ENCODE measurements at places on chromosomes 13 and 19. TPM values are rescaled to one million over a fixed set of nuclear protein-coding genes. Genes with fewer than 3 reads are reported as not detected.

The KIR2DL1 gene
- not detected for total RNA-seq

The SIGLEC10 gene
- not detected for total RNA-seq

The LRRC25 gene
- not detected for total RNA-seq

The GFY gene
- not detected for total RNA-seq

The DENND1C gene
- total RNA-seq, result not detected

The ZNF880 gene
- total RNA-seq, result 15.2 TPM

The CACNG6 gene
- total RNA-seq, result not detected

- no peak for DNase-seq
These were observed 10.5 kb downstream of the CEBPA start for GRCh38 chr19:33291623-33292534.

DNA sequence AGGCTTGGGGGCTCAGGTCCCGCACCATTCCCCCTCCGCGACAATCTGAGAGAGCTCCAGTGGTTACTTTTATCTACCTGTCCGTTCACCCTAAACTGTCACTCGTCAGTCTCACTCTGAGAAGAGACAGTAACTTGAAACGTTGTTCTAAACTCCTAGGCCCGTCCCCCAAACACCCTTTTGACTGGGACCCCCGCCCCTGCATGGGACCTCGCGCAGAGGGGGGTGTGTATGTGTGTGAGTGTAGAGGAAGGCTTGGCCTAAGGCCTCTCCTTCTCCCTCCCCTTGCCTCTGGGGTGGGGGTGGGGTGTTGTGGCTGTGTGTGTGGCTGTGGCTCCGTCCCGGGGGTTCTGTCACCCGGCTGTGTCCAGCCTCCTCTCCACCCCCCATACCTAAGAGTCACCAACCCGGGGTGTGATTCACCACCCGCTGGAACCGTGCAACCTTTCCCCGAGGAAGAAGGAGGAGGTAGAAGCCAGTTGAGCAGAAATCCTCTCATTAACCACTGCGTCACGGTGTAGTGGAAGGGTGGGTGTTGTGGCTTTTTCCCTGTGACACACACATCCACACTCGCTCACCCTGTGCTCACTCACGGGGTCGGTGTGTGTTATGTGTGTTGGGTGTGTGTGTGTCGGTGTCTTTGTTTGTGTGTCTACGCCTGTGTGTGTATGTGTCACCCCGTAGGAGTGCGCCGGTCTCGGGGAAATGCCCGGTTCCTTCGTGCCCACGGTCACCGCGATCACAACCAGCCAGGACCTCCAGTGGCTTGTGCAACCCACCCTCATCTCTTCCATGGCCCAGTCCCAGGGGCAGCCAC is 2.4 kb downstream of the FOSB start:
- DNase-seq, result peak; percentile 47

- DNase-seq, result no peak
These were observed 3.5 kb downstream of the SIGLEC5 start for GRCh38 chr19:51626675-51627074.

GRCh38 chr13:112808377-112809140 is 118.7 kb downstream of the ATP11A start:
- no peak for DNase-seq

GRCh38 chr13:111158136-111158805 is 43.2 kb downstream of the ARHGEF7 start:
- DNase-seq, result peak; percentile 48

DNA sequence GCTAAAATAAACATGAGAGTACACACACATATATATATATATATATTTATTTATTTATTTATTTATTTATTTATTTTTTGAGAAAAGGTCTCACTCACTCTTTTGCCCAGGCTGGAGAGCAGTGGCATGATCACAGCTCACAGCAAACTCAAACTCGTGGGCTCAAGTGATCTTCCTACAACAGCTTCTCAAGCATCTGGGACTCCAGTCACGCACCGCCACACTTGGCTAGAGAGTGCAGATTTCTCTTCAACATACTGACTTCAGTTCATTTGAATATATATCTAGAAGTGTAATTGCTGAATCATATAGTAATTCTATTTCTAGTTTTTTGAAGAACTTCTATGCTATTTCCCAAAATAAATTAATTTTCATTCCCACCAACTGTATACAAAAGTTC is 1711.8 kb downstream of the SLITRK5 start:
- DNase-seq, result no peak

DNA sequence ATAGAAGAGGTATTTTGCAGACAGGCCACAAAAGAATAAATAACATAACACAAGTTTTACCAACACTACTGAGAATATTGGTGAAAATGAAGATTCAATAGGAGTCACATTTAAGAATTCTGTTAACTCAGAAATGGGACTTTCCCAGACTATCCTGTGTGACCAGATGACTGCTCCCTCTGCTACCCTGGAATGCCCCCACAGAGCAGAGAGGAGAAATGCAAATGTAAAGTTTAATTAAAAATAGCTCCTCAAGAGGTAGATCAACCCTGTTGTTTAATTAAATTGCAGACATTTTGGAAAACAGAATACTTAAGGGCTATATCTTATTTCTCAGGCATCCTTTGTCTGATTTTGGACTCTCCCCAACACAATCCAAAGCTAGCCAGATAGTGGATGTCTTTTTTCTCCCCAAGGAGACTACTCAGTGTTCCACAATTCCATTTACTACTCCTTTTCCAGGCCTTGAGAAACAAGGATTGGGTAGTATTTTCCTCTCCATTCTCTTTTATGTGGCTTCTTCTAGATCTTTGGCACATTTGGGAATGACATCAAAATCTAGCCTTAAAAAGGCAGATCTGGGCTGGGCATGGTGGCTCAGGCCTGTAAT is 104.7 kb upstream of the TSC22D1 start:
- DNase-seq, result peak; percentile 57

- no peak for DNase-seq
These were observed 13.0 kb upstream of the STRN4 start for GRCh38 chr19:46759206-46759605.

- DNase-seq, result no peak
These were observed 411.2 kb downstream of the KCTD12 start for GRCh38 chr13:76474966-76475365.

GRCh38 chr13:37640499-37640898 is 41.9 kb upstream of the POSTN start:
- DNase-seq, result peak; percentile 89

DNA sequence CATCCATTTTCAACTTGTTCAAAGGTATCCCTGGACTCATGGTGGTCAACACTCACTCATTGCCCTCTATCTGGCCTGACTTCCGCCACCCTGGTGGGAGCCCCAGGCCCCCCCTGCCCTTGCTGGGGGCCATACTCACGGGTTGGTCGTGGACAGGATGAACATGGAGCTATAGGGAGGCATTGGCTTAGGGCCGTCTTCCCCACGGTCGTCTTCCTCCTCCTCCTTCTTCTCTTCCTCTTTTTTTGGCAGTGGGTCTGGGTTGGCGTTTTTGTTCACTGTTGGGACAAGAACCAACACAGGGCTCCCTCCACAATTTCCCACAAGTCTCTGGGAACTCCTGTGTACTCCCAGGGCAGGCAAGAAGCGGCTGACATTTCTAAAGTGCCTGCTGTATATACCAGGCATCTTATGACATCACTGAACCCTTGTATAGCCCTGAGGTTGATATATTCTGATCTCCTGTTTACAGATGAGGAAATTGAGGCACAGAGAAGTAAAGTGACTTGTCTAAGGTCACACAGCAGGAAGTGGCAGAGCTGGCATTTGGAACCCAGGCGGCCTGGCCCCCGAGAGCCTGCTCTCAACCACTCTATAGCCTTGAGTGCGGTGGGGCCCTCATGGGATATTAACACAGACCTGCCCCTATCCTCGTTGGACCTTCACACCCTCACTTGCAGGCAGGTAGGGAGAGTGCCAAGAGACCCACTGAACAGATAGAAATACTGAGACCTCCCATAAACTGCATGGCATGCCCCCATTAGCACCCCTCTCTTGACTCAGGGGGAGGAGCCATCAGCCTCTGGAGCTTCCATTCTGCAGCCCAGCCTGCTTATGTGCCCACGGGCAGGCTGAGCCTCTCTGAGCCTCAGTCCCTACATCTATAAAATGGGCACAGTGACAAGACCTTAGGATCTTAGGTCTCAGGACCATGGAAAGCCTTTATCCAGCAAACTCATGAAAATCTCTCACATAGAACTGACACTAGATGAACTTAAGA is 135.0 kb downstream of the IER2 start:
- DNase-seq, result no peak

DNA sequence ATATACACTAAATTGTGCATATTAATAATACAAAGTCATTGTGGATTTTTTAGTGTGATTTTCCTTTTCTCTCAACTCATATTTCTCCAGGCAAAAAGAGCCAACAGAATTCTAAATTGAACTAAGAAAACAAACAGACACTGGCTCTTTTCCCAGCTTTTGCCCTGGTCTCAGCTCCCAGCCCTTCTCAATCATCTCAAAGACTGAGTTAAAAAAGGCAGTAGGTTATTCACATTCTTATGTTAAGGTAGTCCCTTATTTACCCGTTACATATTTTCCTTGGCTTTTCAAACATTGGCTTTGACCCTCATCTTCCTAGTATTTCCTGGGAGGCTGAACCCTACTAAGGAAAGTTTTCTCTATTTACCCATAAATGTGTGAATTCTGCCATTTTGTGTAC is 753.6 kb downstream of the LIG4 start:
- peak; percentile 39 for DNase-seq

GRCh38 chr13:80037505-80037888 is 303.4 kb downstream of the SPRY2 start:
- peak; percentile 81 for DNase-seq
